ENCODE measurements at places on chromosomes 2 and 18.

- DNase-seq, result no peak
Observed at GRCh38 chr2:235500761-235501672, 7.2 kb downstream of the AGAP1 start.

GRCh38 chr2:74164761-74165160 lies 13.9 kb downstream of the MOB1A start:
- no peak for DNase-seq

DNA sequence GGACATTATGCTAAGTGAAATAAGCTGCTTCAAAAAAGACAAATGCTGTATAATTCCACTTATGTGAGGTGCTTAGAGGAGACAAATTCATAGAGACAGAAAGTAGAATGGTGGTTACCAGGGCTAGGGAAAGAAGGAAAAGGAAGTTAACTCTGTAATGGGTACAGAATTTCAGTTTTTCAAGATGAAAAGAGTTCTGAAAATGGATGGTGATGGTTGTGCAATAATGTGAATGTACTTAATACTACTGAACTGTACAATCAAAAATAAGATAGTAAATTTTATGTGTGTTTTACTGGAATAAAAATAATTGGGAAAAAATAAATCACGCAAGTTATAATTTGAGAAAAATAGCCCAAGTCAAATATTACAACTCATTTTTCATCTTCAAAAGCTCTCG lies 27.5 kb downstream of the ARHGAP25 start:
- no peak for DNase-seq

GRCh38 chr2:42367835-42368234 lies 6.8 kb upstream of the COX7A2L start:
- no peak for DNase-seq

- DNase-seq, result no peak
Observed at GRCh38 chr2:36858551-36859365, 107.6 kb downstream of the STRN start.

DNA sequence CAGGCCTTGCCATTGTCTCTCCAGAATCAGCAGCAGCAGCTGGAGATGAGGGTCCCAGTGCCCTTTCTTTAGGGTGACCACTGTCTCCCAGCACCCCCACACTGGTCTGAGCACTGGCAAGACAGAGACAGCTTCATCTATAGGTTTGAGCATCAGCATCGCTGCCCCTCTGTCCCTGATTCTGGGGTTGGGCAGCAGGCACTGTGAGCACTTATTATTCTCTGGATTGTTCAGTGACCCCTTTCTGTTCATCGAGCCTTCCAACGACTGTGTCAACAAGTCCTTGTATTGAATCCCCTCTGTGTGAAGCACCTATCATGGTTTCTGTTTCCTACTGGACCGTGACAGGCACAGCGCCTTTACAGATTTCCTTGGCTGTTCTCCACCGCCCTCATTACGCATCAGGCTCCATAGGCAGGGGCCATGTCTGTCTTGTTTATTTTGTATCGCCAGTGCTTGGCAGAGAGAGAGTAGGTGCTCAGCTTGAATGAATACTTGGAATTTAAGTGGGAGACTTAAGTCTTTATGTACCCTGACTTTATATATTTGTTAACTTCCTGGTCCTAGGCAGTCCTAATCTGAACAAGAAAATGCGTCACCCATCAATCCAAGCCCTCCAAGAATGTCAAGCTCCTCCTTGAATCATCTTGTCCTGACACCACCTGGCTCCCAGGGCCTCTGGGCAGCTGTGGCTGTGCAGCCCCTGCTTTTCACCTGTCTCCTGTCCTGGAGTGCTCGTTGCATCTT lies 11.4 kb downstream of the MALL start:
- DNase-seq, result no peak

DNA sequence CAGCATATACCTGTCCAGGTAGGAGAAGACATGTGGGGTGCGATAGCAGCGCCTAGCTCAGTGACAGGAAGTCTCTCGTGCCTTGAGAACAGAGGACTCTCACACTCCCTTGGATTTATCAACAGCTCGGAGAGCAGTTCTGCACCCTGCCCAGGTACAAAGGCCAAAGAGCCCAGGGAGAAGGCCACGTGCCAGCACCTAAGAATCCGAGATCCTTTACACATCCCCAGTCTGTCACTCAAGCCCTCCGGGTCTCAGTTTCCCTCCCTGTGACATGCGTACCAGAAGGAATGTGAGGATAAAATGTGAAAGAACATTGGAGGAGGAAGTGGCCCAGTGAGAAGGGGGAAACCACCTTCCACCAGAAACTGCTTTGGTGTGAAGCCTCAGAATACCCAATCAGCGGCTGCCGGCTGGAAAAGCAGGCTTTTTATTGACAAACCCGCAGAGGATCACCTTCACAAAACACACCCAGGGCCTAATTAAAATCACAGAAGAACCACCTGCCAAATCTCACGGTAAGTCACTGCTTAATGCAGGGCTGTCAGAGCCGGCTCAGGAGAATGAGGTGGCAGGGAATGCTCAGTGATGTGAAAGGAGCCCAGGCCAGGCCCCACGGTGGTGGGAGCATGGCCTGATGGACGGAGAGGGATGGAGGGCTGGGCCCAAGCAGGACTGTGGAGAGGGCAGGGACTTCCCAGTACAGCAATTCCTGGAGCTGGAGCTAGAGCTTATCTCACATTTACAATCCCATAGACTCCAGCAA lies 66.3 kb downstream of the MYO5B start:
- DNase-seq, result no peak

- no peak for DNase-seq
Observed at GRCh38 chr18:63346031-63346430, 21.0 kb downstream of the KDSR start.

DNA sequence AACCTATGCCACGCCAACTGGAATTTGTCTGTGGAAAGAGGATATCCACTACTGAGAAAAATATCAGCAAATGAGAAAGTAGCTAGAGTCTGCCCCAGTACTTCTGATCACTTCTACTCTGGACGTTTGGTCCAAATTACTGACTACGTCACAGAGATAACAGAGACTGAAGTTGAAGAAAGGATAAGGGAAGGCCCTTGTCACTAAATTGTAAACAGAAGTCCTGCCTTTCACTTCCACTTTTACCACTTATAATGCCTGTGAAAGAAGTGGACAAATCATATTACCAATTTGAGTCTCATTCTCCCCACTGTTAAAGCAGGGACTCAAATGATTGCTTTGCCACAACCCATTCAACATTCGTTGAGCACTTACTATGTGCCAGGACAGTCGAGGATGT lies 173.9 kb upstream of the ERBB4 start:
- DNase-seq, result no peak

DNA sequence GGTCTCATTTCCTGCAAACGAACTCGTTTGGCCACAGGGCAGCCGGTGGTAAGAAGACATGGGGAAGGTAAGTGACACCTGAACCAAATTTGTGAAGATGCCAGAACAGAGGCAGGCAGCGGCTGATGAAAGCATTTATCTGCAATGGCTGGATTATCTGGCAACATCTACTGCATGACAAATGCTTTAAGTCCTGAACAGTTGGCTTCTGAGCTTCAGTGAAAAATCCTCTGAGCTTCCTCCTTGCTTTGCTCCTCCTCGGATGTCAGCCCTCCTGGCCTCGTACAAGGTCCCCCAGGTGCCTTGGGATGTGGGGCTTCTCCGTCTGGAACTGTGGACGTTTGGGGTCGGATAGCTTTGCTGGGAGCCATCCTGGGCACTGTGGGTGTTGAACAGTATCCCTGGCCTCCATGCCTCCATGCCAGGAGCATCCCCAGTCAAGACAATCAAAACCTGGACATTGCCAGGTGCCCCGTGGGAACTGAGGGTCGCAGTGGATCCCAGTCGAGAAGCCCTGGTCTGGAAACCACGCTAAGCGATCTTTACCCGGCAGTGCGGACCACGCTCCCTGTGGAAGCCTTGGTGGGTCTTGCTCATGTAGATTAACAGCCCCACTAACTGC lies 49.3 kb downstream of the KCNG2 start:
- DNase-seq, result no peak

DNA sequence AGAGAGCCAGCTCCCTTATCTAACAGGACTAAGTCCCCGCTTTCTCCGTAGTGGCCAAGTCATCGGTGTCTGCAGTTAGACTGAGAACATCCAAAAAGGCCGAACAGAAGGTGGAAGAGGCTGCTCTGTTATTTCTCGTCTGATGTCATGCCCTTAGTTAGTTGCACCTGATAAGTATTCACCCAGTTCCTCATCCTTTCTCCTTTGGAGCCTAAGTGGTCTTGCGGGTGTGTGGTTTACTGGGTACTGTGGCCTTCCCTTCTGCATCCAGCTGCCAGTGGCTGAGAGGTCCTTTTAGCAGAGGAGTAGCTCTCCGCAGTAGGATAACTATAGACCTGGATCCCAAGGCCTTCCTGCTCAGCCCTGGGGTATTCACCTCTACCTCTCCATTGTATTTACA lies 211.6 kb downstream of the BCL2 start:
- DNase-seq, result no peak

- DNase-seq, result peak; percentile 72
Observed at GRCh38 chr2:10331027-10331701, 28.5 kb downstream of the HPCAL1 start.

GRCh38 chr2:240953426-240954410 lies 44.7 kb upstream of the SNED1 start:
- DNase-seq, result peak; percentile 12

DNA sequence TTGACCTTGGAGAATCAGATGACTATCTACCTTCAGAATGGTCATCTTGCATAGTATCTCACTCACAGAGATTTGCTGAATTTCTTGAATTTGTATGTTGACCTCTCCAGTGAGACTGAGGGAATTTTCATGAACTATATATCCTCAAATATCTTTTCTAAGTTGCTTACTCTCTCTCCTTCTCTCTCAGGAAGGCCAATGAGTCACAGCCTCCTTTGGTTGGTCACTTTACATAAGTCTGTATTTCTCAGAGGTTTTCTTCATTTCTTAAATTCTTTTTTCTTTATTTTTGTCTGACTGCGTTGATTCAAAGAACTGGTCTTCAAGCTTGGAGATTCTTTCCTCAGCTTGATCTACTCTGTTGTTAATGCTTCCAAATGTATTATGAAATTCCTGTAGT lies 51.7 kb downstream of the VIT start:
- no peak for DNase-seq

DNA sequence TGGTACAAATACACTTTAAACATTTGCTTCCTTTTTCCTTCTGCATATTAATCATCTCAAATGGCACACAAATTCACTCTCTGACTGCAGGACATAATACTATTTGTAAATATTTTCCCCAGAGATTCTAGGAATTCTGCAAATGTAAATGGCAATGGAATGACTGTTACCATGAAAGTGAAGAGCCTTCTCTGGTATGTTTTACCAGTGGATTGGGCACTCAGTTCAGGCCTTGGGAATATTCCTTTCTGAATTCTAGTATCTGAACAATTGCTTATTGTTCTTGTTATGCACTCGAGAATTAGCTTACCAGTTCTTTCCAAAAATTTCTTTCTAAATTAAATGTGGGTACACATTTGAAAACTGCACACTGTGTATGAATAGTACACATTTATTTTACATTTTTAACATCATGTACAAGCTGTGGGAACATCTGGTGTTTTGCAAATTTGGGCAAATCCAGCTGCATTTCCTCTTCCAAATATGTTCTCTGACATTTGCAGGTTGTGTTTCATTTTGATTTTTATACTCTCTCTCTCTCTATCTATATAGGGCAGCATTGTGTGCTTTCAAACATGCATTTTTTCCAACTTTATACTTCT lies 289.1 kb downstream of the NBAS start:
- no peak for DNase-seq

DNA sequence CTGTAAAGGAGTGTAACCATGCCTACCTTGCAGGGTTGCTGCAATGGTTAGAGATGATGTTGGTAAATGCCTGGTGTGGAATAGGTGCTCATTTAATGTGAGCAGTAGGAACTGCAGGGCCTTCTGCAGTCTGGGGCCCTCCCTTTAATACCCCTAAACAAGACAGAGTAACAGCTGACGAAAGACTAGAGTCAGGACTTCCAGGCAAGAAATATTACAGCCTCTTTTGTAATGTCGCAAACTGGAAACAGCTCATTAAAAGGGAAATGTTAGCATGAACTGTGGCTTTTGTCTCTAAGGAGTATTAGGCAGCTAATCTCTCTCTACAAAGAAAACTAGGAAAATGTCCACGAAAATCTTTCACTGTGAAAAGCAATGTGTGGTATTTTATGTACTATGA lies 26.0 kb downstream of the MARCO start:
- DNase-seq, result no peak

- no peak for DNase-seq
Observed at GRCh38 chr2:67782443-67782842, 280.4 kb downstream of the C1D start.

GRCh38 chr18:31225668-31226067 lies 63.0 kb upstream of the DSC1 start:
- DNase-seq, result no peak

Data from tibial artery (tissue), 4 donors.